Cardiac atrium fibroblast (primary cell): ENCODE measurements at places on chromosomes 1 and 21. TPM values are rescaled to one million over a fixed set of nuclear protein-coding genes. Genes with fewer than 3 reads are reported as not detected.

PDE4B gene
- 10.5 and 16.7 TPM in 2 replicates for total RNA-seq

OR2M3 gene
- total RNA-seq, result not detected in 2 replicates

MIB2 gene
- total RNA-seq, result 51.0 and 54.3 TPM in 2 replicates

RHBG gene
- not detected in 2 replicates for total RNA-seq

FAM177B gene
- not detected in 2 replicates for total RNA-seq

HTR6 gene
- total RNA-seq, result not detected in 2 replicates

LCE1E gene
- not detected in 2 replicates for total RNA-seq

LMX1A gene
- not detected in 2 replicates for total RNA-seq

GBP4 gene
- total RNA-seq, result 0.54 and 0.81 TPM in 2 replicates

FNDC10 gene
- 10.8 and 14.9 TPM in 2 replicates for total RNA-seq

RYR2 gene
- total RNA-seq, result under 0.01 and 0.16 TPM in 2 replicates

IQCC gene
- total RNA-seq, result 1.3 and 1.6 TPM in 2 replicates

IL22RA1 gene
- 0.16 TPM in 1 of 2 replicates, not detected in the other for total RNA-seq

TTLL7 gene
- 1.6 and 2.9 TPM in 2 replicates for total RNA-seq

C1orf198 gene
- total RNA-seq, result 92.8 and 146 TPM in 2 replicates
